CD14-positive monocyte (primary cell): ENCODE measurements at places on chromosomes 3 and 15. TPM values are rescaled to one million over a fixed set of nuclear protein-coding genes. Genes with fewer than 3 reads are reported as not detected.

LINS1 gene
- 8.8 TPM for polyA plus RNA-seq

RBP2 gene
- polyA plus RNA-seq, result not detected

GRCh38 chr3:192864941-192865340 lies 52.7 kb downstream of the MB21D2 start:
- DNase-seq, result no peak
- no peaks in the 10 kb centered on the region for H3K36me3 ChIP-seq

CDHR4 gene
- not detected in 2 replicates for polyA plus RNA-seq

- H3K36me3 ChIP-seq, result no peaks in the 10 kb centered on the region
- no peaks in the 10 kb centered on the region for H3K4me1 ChIP-seq
- peak; percentile 62 for DNase-seq
- H3K4me3 ChIP-seq, result no peak overlapping the region
- H3K27ac ChIP-seq, result no peak overlapping the region
- no peaks in the 10 kb centered on the region for H3K27me3 ChIP-seq
Measured at GRCh38 chr3:187165144-187165543, 25.8 kb upstream of the RPL39L start.

SLC24A5 gene
- not detected in 2 replicates for polyA plus RNA-seq

GRCh38 chr3:184315543-184315867 lies 1.1 kb downstream of the EIF4G1 start:
- no peaks in the 10 kb centered on the region for H3K27me3 ChIP-seq
- H3K4me1 ChIP-seq, result peaks cover 59% of the 10 kb centered on the region
- H3K36me3 ChIP-seq, result peaks cover 11% of the 10 kb centered on the region
- H3K27ac ChIP-seq, result peak overlapping the region; percentile 91
- DNase-seq, result peak; percentile 33
- H3K4me3 ChIP-seq, result peak overlapping the region; percentile 93

CIDEC gene
- polyA plus RNA-seq, result 0.08 TPM in 1 of 2 replicates, not detected in the other

GABRR3 gene
- not detected in 2 replicates for polyA plus RNA-seq

HRH1 gene
- 0.08 TPM for polyA plus RNA-seq
